ENCODE measurements at places on chromosomes 3 and 15. TPM values are rescaled to one million over a fixed set of nuclear protein-coding genes. Genes with fewer than 3 reads are reported as not detected.

The PCSK6 gene
- 3.4 TPM for total RNA-seq

The LIPC gene
- total RNA-seq = 3.2 TPM

The NECTIN3 gene
- 15.9 TPM for total RNA-seq

The KLHL25 gene
- 4.9 TPM for total RNA-seq

The NANOGP8 gene
- not detected for total RNA-seq

The SPINK8 gene
- total RNA-seq = not detected

The ISG20 gene
- total RNA-seq = 3.2 TPM
